ENCODE measurements at places on chromosomes 6 and 20.

GRCh38 chr20:51442602-51443001, 99.9 kb downstream of the NFATC2 start:
- DNase-seq: no peak

GRCh38 chr6:7129784-7130569, 22.2 kb downstream of the RREB1 start:
- DNase-seq: no peak

DNA sequence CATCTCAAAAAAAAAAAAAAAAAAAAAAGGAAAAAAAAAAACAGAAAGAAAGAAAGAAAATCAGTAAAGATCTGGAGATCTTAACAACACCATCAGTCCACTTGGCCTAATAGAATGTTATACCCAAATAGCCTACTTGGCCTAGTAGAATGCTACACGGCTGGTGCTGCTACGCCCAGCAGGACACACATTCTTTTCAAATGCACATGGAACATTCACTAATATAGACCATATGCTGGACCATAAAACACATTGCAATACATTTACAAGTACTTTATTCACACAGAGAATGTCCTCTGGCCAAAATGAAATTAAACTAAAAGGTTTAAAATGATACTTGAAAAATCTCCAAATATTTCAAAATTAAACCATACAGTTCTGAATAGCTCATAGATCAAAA, 80.0 kb upstream of the TNFAIP3 start:
- DNase-seq: no peak

DNA sequence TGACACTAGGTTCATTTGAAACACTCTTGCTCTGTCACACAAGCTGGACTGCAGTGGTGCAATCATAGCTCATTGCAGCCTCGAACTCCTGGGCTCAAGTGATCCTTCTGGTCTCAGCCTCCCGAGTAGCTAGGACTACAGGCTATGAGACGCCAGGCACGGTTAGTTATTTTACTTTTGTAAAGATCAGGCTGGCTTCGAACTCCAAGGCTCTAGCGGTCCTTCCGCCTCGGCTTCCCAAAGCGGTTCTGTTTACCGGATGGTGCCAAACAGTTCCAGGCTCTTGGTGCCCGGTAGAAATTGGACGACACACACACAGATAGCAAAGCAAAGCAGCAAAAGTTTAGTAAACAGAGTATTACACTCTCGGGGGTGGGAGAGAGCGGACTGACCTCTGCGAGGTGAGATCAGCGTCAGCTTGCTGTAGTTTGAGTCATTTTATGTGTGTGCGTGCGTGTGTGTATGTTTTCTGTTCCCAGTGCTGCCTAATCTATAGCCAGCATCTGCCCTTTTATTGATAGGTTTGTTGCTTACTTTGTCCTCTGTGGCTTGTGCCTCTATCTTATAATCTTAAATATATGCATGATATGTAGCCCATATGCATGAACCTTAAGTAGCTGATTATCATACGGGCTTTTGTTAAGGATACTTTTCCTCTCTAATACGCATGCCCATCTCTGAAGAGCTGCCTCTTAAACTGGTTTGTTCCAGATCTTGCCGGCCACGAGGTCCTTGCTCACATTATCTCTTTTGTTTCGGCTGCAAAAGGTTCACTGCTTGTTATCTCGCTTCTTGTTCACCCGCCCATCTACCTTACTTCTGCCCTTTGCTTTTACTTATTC, 75.2 kb downstream of the OR2B2 start:
- peak; percentile 77 for DNase-seq

DNA sequence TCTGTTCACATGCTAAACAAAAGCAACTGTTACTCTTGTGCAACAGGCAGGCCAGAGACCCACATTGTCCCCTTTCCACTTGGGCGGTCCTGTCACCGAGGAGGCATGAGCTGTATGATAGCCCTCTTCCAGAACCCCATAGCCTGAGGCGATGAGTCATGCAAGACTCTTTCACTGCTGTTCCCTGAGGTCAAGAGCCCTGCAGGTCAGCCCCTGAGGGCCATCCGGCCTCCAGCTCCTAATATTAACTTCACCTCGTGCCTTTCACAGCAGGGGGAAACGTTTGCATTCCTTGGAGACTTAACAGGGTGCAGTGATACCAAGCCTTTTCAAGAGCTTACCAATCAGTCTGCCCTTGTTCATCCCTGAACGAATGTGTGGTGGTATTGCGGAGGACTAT, 253.3 kb upstream of the ECI2 start:
- DNase-seq: no peak

DNA sequence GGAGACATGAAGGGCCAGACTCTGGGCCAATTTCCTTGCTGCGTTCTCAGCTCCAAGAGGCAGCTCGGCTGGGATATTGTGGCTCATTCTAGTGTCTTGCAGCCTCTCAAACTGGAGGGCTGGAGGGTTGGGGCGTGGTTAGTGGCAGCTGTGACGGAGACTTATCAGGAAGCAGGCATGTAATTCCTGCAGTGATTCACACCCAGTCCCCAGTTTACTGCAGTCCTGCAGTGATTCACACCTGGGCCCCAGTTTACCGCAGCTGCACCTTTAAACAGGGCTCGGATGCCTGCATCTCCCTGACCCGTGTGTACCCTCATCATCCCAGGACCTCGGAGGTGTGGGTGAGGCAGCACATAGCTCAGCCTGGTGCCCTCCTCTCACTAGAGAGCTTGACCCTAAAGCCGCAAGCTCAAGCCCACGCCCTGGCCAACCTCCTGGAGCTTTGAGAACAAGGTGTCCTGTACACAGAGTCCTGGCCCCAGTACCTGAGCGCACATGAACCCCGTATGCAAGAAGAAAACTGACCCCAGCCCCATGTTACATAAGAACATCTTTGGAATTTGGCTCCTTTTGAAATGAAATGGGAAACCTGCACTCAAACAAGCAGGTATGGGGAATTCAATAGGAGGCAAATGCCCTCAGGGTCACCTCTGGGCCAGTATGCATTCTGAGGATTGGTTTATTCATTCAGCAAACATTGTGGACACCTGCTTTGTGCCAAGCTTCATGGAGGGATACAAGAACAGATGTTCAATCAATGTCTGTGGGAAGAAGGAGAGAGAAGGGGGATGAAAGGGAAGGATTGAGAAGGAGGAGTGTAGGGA, 55.3 kb upstream of the FAM83D start:
- DNase-seq: peak; percentile 42

- no peak for DNase-seq
These were observed 6.6 kb downstream of the ECI2 start for GRCh38 chr6:4128748-4129147.
